Stimulated activated CD4-positive, alpha-beta T cell treated with anti-CD3 and anti-CD28 coated beads, Interleukin-4, amount 100 ng/mL, for 24 hours (primary cell): ENCODE measurements at places on chromosomes 3 and 15.

GRCh38 chr3:24426896-24427295 is 67.8 kb downstream of the THRB start:
- DNase-seq = no peak

GRCh38 chr3:183489455-183490210 is 61.2 kb upstream of the MCF2L2 start:
- no peak for DNase-seq

DNA sequence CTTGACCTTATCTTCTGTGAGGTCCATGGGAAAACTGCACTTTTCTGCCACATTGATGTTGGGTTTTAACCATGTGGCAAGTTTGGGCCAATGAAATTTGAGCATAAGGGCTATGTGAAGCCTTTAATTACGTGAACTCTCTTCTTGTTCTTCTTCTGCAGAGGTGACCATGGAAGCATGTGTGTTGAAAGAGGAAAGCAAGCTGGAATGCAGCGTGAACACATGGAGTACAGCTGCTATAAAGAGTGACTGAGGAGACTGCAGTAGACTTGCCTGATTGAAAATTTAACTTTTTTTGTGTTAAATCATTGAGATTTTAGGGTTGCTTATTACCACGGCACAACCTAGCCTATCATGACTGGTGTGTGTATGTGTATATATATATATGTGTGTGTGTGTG is 347.3 kb downstream of the ZIC1 start:
- DNase-seq = no peak

GRCh38 chr3:120567370-120568201 is 28.6 kb upstream of the NDUFB4 start:
- DNase-seq = no peak

DNA sequence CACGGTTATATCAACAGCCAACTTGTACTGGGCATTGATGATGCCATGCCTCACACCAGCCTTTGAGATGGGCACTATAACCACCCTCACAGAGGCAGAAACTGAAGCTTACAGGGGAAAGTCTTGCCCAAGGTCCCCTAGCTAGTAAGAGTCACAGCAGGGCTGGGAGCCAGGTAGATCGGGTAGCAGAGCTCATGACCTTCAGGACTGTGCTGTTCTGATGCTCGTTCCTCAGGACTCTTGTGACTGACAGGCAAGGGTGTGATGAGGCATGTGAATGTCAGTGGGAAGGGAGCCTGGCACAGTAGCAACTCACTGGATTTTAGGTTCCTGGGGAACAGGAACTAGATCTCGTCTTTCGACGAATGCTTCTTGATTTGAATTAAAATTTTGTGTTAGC is 65.7 kb downstream of the RLBP1 start:
- DNase-seq = no peak

GRCh38 chr3:73351423-73352071 is 273.2 kb downstream of the PDZRN3 start:
- DNase-seq = no peak

DNA sequence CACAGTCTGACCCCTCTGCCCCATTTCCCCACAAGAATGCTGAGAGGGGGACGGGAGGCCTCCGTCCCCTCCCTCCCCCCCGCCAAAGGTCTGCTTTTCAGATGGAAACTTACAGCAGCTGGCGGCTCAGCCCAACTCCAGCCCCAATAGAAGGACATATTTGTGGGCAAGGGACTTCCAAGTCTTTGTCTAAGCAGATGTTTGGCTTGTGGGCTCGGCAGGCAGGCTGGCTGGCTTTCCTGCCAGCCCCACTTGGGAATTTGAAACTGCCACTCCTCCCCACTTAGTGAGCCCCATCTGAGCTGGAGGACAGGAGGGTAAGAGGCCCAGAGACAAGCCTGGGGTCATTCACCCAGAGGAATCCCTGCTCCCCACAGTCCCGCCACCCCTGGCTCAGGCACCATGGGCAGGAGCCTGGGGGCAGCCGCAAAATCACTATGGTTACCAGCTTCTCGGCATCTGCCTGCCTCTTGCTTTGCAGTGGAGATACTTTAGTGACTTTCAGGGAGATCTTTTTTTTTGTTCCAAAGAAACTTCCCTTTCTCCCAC is 53.6 kb downstream of the LMCD1 start:
- DNase-seq = no peak

DNA sequence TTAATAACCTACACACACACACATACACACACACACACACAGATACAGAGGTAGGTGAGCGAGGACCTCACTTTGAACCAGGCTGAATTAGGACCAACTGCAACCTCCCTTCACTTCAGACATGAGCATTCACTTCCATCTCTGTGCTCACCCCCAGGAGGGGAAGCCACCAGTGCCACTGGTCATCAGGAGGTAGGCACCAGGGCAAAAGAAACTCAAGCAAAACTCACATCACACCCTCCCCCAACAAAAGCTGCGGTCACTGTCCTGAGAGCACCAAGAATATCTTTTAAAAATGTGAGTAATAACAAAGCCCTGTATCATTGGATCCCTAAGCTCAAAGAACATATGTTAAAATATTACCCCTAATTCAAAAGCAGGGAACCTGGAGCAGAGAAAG is 8.1 kb downstream of the FOXP1 start:
- DNase-seq = no peak

GRCh38 chr3:167929968-167930367 is 165.8 kb downstream of the GOLIM4 start:
- no peak for DNase-seq

DNA sequence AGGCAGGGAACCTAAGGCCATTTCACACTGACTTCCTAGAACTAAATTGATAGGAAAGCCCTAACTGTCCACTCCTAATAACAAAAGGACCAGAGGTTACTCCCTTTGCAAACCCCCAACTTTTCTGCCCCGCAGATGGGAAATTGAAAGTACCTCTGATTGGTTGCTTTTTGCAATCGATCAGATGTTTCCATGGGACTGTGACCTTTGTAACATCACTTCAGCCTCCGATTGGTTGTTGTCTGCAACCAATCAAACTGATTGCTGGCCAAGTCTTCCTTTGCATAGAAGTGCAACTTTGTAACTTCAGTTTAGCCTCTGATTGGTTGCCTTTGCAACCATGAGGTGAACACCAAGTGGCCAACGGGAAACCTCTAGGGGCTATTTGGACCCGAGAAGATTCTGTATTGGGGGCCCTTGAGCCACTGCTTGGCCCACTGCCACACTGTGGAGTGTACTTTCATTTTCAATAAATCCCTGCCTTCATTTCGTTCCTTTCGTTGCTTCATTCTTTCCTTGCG is 11.3 kb upstream of the KNL1 start:
- no peak for DNase-seq

- no peak for DNase-seq
Measured at GRCh38 chr3:79572930-79573329, 194.9 kb downstream of the ROBO1 start.

- DNase-seq = no peak
Measured at GRCh38 chr15:58544756-58545155, 113.0 kb downstream of the LIPC start.

DNA sequence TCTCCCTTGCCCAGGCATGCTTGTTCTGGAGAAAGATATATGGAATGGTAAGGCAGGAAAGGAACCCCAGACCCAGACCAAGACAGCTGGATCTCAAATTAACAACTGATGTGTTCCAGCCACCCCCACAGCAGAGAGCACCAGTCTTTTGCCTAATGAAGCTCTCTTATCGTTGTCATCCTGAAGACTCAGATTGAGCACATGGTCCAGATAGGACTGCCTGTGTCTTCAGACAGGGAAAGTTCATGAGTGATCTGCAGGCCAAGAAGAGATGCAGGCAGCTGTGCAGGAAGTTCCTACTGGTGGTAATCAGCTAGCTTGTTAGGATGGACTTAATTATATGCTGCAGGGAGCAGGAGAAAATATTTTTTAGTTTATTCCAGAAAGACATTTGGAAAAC is 53.3 kb downstream of the PPP2R3A start:
- no peak for DNase-seq

DNA sequence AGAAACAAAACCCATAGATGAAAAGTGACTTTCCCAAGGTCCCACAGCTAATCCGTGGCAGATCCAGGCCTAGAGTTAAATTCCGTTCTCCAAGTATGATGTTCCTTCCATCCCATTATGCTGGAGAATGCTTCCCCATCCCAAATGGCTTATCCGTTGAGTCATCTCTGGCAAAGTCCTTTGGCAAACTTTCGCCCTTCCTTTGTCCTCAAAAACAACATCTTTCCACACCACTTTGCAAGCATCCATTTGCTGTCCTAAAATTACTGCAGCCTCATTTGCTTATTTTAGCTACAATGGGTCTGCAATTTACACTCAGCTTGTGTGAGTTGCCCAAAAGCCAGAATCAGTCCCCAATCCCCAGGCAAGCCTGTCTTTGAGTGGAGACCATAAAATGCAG is 304.0 kb upstream of the TLE3 start:
- no peak for DNase-seq

- no peak for DNase-seq
Measured at GRCh38 chr15:85570336-85570735, 189.9 kb downstream of the AKAP13 start.

DNA sequence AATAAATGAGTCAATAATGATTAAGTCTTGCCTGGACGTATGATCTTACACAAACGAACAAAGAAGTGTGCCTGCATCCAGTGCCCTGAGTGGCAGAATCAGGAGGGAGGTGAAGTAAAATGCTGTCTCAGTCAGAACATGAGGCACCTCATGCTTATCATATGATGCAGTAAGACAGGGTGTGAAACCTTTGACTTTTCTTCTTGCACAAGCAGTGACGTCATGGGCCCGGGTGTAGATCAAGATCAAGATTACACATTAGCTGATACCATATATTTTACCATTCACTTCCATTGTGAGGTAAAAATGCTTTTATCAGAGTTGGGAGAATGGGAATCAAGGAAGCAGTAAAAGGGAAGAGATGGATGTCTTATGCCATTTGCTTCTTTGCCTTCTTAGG is 291.6 kb upstream of the PLSCR5 start:
- DNase-seq = no peak

- no peak for DNase-seq
Measured at GRCh38 chr15:69056365-69056764, 41.9 kb downstream of the NOX5 start.

DNA sequence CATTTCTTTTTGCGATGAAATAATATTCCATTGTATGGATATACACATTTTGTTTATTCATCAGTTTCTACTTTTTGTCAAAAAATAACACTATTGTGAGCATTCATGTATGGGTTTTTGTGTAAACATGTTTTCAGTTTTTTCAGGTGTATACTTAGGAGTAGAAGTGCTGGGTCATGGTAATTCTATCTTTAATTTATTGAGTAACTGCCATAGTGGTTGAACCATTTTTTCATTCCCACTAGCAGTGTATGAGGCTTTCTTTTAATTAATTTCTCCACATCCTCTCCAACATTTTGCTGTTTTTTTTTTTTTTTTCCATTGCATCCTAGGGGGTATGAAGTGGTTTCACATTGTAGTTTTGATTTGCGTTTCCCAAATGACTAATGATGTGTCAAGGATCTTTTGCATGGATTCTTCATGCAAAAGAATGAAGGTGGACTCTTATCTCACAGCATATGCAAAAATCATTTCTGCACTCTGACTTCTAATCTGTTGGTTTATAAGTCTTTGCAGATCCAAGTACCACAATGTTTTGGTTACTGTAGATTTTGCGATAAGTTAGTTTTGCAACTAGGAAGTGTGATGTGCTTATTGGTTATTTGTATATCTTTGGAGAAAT is 12.6 kb downstream of the ATP2C1 start:
- DNase-seq = no peak

GRCh38 chr15:63587527-63587926 is 9.7 kb upstream of the FBXL22 start:
- no peak for DNase-seq

GRCh38 chr3:53104762-53105161 is 25.5 kb downstream of the RFT1 start:
- no peak for DNase-seq

GRCh38 chr3:10708216-10708893 is 107.7 kb upstream of the SLC6A11 start:
- DNase-seq = no peak

- DNase-seq = no peak
Measured at GRCh38 chr15:74008901-74009300, 14.4 kb downstream of the PML start.

DNA sequence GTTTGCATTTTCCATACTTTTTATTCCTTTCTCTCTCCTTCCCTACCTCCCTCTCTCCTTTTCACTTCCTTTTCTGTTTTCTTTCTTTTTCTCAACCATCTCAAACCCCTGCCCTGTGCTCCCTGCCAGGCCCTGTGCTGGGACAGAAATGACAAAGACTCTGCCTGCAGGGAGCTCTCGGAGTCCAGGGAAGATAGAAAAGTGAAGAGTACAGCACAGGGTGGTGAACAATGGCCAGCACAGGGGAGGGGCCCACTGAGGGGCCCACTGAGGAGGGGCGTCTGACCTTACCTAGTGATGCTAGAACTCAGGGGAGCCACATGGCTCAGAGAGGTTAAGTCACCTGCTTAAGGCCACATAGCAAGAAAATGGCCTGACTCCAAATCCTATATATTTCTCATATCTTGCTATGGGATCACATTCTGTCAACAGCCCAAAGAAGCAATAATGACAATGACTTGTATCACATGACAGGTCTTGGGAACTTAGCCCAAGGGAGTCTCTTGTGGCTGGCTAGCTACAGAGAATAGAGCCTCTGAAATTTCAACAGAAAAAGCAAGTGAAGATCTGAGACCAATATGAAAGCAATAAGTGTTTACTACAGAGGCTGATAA is 44.3 kb upstream of the ATP2B2 start:
- no peak for DNase-seq

DNA sequence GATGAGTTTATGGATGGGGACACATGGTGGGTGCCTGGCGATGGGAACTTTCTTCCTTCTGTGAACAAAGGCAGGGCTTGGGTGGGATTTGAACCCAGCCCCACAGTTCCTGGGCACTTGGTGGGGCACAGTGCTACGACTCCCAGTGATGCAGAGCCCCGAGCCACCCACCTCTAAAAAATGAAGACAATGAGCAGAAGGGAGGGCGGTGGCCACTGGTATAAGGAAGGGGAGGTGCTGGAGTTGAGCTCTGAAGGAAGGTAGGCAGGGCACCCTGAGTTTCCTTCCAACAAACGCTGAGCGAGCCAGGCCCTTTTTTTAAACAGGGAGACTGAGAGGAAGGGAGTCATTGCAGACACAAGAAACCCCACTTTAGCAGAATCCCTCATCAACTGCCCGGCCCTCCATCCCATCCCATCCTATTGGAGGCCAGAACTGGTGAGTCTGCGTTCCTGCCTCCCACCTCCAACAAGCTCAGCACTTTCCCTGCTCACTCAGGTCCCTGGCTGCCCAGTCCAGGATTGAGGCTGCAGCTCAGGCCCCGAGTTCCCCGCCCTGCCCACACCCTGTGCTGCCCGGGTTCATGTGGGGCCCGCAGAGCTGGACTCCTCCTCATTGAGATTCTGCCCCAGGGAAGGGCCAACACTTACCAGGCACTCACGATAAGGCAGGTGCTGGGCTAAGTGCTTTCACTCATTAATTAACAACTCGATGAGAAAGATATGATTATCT is 57.3 kb downstream of the LINGO1 start:
- DNase-seq = no peak

DNA sequence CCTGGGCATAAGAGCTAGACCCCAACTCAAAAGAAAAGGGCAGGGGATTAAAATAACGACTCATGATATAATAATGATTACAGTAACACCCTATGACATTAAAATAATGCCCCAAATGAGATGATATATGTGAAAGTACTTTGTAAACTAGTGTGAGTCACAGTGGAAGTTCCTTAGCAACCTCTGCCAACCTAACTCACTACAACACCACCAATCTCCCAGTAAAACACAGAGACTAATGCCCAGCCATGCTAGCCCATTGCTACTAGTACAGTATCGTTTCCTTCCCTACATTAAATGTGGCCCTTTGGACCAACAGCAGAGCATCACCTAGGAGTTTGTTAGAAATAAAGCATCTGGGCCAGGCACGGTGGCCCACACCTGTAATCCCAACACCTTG is 11.2 kb upstream of the ADAMTS7 start:
- DNase-seq = no peak

GRCh38 chr3:133989936-133990702 is 39.6 kb downstream of the SLCO2A1 start:
- no peak for DNase-seq
